Stomach (tissue), 19 donors: ENCODE measurements at places on chromosomes 3 and 15. TPM values are rescaled to one million over a fixed set of nuclear protein-coding genes. Genes with fewer than 3 reads are reported as not detected.

Gene LMAN1L
- not detected for polyA plus RNA-seq

Gene ZNF80
- polyA plus RNA-seq, result not detected

Gene FAM162A
- 102 TPM for polyA plus RNA-seq

Gene RTP3
- polyA plus RNA-seq, result not detected

Gene IGSF11
- not detected for polyA plus RNA-seq

Gene KBTBD12
- 1.1 TPM for polyA plus RNA-seq

Gene GUCA1C
- 0.45 TPM for polyA plus RNA-seq

Gene AADACL2
- polyA plus RNA-seq, result not detected

Gene CHSY1
- 4.7 TPM for polyA plus RNA-seq

Gene ROBO2
- polyA plus RNA-seq, result 0.25 TPM

Gene SNTN
- polyA plus RNA-seq, result not detected

Gene CCDC39
- not detected for polyA plus RNA-seq

Gene GOLGA8N
- 1.4 TPM for polyA plus RNA-seq

Gene SERPINI1
- polyA plus RNA-seq, result 6.4 TPM

Gene PLA2G4E
- not detected for polyA plus RNA-seq

Gene DGKG
- 2.1 TPM for polyA plus RNA-seq

Gene CNTN3
- 1.3 TPM for polyA plus RNA-seq

Gene CASR
- 0.50 TPM for polyA plus RNA-seq

Gene TRIM42
- polyA plus RNA-seq, result not detected

Gene PPP1R14D
- 1.4 TPM for polyA plus RNA-seq
